ENCODE measurements at places on chromosomes 7 and 10. TPM values are rescaled to one million over a fixed set of nuclear protein-coding genes. Genes with fewer than 3 reads are reported as not detected.

Gene PHYH
- total RNA-seq: 12.4 TPM

Gene ARF5
- total RNA-seq: 179 TPM

Gene CTNNA3
- not detected for total RNA-seq

Gene STAG3
- total RNA-seq: 1.3 TPM

Gene ZNF365
- 3.4 TPM for total RNA-seq

Gene CYP3A4
- under 0.01 TPM for total RNA-seq

Gene PDZD7
- total RNA-seq: 2.4 TPM

Gene CDK14
- 10.4 TPM for total RNA-seq

Gene TMEM209
- 9.4 TPM for total RNA-seq

Gene NXPH1
- not detected for total RNA-seq

Gene ATOH7
- not detected for total RNA-seq

Gene SLC29A4
- 11.6 TPM for total RNA-seq

Data from tracheal epithelial cell (primary cell).